ENCODE measurements at places on chromosomes 2 and 18.

- peak; percentile 57 for DNase-seq
Measured at GRCh38 chr2:111534910-111535352, 349.1 kb downstream of the ANAPC1 start.

DNA sequence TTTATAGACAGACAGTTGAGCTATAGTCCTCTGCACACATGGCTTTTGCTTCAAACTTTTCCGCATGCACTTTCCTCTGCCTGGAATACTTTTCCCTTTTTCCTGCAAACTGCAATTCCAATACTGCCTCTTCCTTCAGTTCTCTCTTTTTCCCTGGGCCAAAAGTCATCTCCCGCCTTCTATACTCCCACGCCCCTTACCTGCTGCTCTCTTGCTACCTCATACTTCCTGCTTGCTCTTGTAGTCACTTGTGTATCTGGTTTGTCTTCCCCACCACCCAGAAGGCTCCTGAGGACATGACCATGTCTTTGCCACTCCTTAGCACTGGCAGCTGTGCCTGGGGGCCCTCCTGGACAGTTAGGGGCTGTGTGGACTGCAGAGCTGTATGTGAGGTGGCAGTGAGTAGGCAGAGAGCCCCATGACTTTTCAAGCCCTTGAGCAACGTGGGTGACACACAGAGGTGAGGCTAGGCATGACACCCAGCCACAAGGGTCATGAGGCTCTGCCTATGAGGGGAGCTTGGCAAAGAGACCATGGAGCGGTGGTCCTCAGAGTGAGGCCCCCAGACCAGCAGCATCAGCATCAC, 23.2 kb downstream of the SPEG start:
- DNase-seq: no peak

- no peak for DNase-seq
Measured at GRCh38 chr18:10997885-10998284, 151.5 kb downstream of the PIEZO2 start.

- no peak for DNase-seq
Measured at GRCh38 chr2:62441824-62442223, 64.2 kb downstream of the TMEM17 start.

DNA sequence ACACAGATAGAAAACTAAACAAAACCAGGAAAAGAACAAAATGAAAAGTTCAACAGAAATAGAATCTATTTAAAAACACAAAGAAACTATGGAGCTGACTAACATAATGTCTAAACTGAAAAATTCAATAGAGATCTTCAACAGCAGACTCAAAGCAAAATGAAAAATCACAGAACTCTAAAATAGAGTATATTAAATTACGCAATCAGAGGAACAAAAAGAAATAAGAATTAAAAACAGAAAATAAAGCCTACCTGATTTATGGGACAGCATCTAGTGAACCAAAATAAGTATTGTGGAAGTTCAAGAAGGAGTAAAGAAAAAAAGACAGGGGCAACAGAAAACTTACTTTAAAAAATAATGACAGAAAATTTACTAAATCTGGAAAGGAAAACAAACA, 152.1 kb upstream of the GALNT5 start:
- DNase-seq: no peak

GRCh38 chr18:42426496-42427015, 471.5 kb downstream of the PIK3C3 start:
- DNase-seq: no peak

DNA sequence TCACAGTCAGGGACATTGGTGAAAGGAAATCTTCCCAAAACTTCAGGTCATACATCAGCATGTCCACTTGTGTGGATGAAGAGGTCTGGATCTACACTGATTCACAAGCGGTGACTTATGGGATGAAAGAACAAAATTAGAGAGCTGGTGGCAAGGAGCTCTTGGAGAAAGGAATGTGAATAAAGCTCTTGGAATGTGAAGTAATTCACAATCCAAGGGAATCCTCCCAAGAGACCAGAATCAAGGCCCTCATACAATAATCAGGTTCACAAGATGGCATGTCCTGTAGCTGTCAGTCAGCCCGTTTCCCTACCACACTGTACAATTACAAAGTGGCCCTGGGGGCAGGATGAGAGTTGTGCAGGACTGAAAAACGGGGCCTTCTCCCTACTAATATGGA, 96.2 kb downstream of the MRPS9 start:
- DNase-seq: no peak

GRCh38 chr2:210917465-210917864, 361.1 kb downstream of the CPS1 start:
- no peak for DNase-seq

- no peak for DNase-seq
Measured at GRCh38 chr18:21341141-21341540, 99.1 kb downstream of the GREB1L start.

DNA sequence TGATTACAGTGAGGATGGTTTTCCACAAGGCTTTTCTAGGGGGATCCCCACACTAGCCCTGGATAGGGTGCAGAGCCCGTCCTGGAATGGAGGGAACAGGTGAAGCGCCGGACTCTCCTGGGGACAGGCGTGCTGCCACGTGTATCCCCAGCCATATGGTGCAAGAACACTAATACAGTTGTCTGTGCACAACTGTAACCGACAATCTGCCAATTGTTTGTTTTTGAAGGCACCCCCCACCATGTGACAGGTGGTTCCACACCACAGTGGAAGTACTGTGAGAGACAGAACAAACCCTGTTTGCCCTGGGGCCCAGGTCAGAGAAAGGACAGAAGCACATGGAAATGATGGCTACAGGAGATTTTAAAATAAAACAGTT, 52.9 kb downstream of the MYCN start:
- DNase-seq: no peak

GRCh38 chr2:147660680-147661079, 184.1 kb upstream of the ACVR2A start:
- DNase-seq: no peak

GRCh38 chr2:110104025-110104771, 11.4 kb downstream of the MALL start:
- no peak for DNase-seq

DNA sequence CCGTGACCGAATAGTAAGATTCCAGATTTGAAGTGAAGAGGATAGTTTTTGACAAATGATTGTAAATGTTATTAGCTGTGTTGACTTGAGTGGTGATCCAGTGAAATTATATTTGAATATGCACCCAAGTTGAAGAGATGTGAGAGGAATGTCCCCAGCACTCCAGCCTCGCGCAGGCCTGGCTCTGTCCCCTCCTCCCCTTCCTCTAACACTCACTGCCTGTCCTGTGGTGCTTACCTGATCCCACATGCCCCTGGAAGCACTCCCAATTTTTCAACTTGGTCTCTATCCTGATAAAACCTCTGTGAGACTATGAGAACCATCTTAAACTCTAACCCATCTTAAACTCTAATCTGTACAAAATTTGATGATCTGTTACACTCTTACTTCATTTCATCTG, 154.7 kb upstream of the LRP1B start:
- DNase-seq: no peak

DNA sequence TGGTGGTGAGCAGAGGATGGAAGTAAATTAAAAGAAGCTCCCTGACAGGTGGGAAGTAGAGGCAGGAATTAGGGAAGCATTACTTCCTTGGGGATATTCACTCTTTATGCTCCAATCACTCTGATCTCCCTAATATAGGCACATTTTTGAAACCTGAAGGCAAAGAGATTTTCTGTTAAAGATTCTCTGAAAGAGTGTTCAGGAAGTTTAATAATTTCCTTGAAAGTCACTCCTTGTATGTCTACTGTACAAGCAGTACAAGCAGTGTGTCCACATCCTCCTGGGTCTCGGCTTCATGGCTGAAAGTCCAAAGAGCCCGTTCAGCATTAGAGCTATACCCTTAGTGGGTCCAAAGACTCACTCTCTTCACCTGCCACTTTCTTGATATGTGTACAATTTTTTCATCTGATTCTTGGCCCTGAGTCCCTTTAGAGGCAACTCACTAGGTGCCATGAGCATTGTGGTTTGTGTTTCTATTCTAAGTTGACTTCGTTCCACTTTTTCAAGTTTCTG, 60.2 kb downstream of the AAK1 start:
- DNase-seq: no peak

GRCh38 chr2:171158036-171158789, 2.5 kb downstream of the TLK1 start:
- DNase-seq: peak; percentile 11

DNA sequence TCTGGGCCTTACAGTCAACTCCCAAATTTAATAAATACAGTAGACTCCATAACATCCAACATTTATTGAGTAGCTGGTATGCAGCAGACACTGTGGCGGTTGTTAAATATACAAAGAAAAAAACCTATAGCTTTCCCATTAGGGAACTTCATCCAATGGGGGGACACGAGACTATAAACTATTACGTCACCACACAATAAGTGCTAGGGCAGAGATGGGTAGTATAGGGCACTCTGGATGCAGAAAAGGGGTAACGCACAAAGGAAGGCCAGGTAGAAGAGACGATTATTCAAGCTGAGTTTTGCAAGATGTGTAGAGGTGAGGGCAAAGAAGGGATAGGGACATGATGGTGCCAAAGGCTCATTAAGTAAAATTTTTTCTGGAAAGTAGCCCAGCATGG, 10.8 kb downstream of the CHN1 start:
- no peak for DNase-seq

GRCh38 chr2:237827421-237827987, 28.9 kb downstream of the RBM44 start:
- DNase-seq: no peak

DNA sequence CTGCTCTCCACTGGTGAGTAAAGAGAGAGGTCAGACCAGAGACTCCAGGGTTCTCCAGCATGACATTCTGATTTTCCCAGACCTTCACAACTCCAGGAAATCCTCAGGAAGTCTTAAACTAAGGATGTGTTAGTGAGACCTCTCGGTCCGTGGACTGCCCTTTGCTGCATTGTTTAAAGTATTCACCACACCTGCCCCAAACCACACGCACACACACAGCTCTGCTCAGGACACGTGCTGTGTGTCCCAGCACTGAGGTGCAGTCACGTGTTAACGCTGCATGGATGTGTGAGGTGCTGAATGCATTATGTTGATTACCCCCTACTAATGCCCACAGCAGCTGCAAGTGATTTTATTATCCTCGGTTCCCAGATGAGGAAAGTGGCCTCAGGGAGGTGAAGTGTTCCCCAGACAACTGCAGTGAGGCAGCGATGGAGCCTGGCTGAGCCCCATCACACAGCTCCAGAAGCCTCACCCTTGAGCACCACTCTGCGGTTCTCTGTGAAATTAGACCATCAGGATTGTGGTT, 68.4 kb downstream of the TRAPPC12 start:
- no peak for DNase-seq

GRCh38 chr18:35868915-35869314, 103.6 kb upstream of the RMP24 start:
- DNase-seq: no peak

DNA sequence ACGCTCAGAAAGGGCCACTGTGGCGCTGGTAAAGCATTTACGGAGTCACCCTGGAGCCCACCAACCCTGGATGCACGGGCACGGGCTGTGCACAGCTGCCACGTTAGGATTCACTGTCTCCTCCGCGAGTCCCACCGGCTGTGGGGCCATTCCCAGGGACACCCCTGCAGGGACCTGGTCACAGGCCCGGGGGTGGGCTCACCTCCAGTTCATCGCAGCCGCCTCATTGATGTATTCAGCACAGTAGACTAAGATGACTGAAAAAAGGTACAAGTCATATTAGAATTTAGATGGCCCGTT, 4.7 kb downstream of the TMEM18 start:
- no peak for DNase-seq

- no peak for DNase-seq
Measured at GRCh38 chr2:43340066-43340465, 113.7 kb upstream of the ZFP36L2 start.

- DNase-seq: no peak
Measured at GRCh38 chr18:77062518-77063003, 70.0 kb downstream of the MBP start.

DNA sequence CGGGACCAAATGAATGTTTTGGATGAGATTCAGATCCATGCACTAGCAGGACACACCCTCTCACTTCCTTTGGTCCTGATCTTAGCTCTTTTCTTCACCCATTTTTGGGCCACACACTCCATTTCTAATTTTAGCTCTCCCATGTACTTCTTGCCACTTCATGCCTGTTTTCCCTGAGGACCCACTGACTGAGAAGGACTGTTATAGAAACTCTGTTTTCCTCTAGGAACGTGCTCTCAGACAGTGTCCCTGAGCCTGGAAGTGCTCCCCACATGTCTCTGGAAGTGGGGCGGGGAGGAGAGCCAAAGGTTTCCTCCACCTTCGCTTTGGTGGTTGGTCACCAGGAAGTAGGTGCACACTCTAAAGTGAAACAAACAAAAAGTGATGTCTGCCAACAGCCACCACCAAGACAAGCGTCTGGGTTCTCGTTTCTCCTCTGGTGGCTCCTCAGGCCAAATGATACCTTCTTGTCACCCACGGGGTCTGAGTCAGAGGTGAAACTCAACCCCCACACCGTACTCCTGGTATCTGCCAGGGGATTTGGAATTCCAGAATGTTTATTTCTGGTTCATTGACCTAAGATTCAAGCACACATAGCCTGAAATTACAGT, 74.7 kb downstream of the MERTK start:
- no peak for DNase-seq

GRCh38 chr18:22132763-22133162, 36.6 kb upstream of the GATA6 start:
- no peak for DNase-seq

- no peak for DNase-seq
Measured at GRCh38 chr18:31048216-31048615, 5.7 kb upstream of the DSC3 start.

- DNase-seq: no peak
Measured at GRCh38 chr2:72423756-72424155, 276.1 kb upstream of the CYP26B1 start.

- DNase-seq: no peak
Measured at GRCh38 chr18:9065864-9066263, 36.6 kb upstream of the NDUFV2 start.

DNA sequence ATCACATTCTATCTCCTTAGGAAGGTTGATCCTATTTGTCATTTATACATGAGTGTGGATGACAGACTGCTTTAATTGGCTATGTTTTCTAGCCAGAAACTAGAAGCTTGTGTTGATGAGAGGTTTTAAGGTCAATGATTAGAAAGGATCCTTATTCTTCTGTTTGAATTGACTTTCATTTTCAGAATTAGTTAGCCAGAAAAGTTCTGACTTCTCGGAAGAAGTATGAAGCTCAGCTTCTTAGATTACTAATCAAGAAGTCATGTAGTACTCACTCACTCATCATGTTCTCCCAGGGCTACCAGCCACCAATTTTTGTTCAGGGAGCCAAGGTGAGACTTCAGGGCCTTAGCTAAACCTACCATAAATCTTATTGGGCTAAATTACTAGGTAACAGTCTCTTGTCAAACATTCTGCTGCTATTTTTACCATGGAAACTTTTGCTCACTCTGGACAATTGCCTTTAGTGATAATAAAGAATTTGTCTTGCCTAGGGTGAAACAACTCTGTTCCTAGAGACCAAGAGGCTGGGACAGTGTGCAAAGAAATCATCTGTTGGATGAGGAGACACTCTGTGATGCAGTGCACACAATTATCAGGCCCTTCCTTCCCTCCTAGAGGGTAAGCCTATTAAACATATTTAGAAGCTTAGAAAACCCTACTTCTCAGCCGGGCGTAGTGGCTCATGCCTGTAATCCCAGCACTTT, 111.6 kb upstream of the DNMT3A start:
- DNase-seq: no peak

Data from eye (tissue), 1 donor.